ENCODE measurements at places on chromosomes 3 and 15.
A peak's percentile ranks its signal among the peaks of the same experiment; 100 is the strongest.

- peak; percentile 59 for DNase-seq
These were observed 110.4 kb downstream of the LRRC28 start for GRCh38 chr15:99361545-99362185.

GRCh38 chr3:170493712-170494182 is 75.1 kb downstream of the CLDN11 start:
- peak; percentile 53 for DNase-seq

DNA sequence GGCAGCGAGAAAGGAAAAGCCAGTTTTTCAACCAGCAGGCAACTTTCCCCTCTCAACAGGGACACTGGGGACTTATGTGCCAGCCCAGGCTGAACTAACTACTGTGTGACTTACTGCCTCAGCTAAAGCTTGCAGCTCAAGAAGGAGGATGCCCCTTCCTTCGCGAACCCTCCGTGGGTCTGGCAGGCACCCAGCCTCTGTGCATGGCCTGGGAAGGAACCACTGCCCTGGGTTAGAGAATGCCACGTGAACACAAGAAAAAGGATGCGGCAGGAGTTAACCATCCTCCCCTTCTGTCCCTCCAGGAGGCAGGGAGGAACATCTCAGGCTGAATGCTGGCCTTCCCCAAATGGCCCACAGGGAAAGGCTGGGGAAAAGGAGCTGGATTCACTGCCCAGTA is 29.0 kb downstream of the CHDH start:
- DNase-seq = no peak

GRCh38 chr3:84893211-84893610 is 65.6 kb upstream of the CADM2 start:
- no peak for DNase-seq

GRCh38 chr3:197226179-197226578 is 72.2 kb downstream of the DLG1 start:
- DNase-seq = no peak

DNA sequence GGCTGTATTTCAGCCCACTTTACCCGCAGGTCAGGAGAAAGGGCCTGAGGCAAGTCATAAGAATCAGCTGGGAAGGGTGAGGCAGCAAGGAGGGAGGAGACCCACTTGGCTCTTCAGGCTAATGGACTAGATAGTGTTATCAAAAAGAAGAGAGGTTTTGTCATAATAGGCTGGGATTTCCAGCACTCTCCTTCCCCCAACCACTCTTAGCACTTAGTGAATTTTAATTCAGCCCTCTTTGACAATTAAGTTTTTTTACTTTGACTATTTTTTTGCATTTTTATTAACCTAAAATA is 771 bp downstream of the MPI start:
- DNase-seq = no peak

- no peak for DNase-seq
These were observed 159.5 kb downstream of the RPLP1 start for GRCh38 chr15:69612112-69612511.

DNA sequence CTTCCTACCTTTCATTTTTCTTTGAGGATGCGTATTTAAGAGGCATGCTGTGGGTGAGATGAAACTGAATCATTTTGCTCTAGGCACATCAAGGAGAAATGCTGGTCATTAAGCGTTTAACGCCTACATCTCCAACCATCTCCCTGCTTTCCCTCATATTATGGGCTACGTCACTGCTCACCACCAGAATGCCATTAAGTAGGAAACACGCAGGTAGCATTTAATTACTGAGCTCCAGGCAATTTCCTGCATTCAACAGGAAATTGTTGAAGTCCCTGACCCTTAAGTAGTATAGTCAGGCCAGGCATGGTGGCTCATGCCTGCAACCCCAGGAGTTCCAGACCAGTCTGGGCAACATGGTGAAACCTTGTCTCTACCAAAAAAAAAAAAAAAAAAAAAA is 66.1 kb downstream of the CHSY1 start:
- DNase-seq = no peak

GRCh38 chr3:28900301-28900700 is 380.6 kb upstream of the RBMS3 start:
- no peak for DNase-seq

DNA sequence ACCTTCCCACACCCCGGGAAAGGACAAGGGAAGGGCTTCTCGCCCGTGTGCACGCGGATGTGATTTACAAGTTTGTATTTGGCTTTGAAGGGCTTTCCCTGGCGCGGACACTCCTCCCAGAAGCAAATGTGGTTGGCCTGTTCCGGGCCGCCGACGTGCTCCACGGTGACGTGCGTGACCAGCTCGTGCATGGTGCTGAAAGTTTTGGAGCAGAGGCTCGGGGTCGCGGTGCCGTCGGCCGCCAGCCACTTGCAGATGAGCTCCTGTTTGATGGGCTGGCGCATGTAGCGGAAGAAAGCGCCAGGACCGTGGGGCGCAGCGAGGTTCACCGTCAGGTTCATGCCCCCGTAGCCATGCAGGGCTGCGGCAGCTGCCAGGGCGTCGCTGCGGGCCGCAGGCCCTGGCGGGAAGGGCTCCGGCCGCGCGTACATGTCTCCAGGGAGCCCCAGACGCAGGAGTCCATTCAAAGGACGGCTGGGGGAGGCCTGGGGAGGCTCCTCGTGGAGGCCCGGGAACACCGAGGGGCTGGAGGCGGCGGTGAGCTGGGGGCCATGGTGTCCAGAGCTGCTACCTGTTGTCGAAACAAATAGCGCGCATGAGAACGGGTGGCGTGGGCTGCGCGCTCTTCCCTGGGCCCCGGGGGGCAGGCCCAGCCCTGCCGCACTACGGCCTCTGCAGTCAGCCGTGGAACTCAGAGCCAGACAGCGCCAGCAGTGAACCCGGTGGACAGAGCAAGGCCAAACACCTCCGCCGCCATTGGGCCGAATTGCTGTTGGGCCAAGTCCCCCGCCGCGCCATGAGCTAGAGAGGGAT is 10.2 kb downstream of the ZIC4 start:
- DNase-seq = no peak

DNA sequence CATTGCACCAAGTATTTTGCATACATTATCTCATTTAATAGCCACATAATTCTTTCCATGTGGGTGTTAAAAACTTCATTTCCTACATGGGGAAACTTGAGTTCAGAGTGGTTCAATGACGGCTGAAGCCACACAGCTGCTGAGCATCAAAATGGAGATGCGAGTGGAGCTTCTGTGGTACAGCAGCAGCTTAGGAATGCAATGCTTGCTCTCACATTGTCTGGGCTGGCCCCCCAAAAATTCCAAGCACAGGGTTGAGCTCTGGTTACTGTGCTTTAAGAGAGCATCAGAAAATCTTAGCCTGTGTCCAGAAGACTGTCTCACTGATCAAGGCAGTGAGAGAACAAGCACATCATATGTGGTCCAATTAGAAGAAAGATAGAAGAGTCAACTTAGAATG is 57.4 kb upstream of the GADL1 start:
- no peak for DNase-seq

DNA sequence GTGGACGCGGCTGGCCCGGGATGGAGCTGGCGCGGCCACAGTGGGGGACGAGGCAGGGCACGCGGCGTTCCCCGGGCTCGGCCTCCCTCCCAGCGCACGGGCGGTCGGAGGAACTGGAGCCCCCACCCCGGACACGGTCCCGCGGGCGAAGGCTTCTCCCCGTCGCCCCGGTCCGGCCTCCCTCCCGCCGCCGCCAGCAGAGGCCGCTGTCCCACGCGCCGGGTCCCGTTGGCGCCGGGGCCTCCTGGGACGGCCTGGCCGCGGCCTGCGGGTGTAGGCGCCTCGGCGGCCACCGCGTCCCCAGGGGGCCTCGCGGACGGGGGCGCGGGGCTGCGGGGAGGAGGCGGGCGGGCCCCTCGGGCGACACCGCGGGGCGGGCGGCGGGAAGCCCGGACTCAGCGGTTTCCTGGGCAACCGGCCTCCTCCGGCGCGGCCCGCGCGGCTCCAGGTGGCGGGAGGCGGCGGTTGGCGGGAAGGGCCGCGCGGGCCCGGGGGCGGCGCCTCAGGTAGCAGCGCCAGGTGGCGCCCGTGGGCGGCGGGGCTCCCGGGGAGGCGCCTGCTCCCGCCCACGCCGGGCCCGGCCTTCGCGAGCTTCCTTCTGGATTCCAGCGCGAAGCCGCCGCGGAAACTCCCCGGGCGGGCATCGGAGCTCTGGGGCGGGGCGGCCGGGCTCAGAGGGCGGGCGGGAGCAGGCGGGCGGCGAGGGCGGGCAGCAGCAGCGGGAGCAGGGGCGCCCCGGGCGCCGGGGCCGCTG is 26.7 kb downstream of the MELTF start:
- DNase-seq = peak; percentile 91

DNA sequence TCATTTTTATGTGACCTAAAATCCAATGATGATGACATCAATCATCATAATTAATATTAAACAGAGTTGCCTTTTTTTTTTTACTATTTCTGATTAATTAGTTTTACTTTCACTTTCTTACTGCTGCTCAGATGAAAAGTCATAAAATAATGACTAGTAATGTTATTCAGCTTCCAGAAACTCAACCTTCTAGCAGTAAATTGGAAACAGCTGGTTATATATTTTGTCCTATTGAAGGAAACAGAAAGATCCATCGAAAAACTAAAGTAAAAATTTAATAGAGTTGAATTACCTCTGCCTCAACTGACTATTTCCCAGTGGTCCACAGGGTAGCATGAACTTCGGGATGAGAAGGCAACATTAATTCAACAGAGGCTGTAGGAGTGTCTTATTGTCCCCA is 107.1 kb upstream of the PTX3 start:
- no peak for DNase-seq

DNA sequence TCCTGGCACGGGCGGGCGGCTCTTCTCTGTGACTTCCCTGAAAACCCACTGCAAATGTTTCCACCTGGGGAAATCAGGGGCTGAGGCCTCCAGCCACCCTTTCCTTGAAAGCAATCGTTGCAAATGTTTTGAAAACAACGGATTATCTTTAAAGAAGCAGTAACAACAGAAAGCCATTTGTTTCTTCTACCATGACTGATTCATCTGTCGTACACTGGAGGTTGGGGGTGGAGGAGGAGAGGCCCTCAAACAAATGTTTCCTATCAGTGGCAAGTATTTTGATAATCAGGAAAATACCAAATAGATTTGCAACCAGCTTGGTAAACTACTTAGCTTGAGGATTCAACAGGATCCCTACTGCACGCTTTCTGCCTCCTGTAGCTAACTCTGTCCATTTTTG is 114.9 kb downstream of the PDZRN3 start:
- DNase-seq = no peak

GRCh38 chr15:35936284-35936683 is 390.3 kb upstream of the DPH6 start:
- DNase-seq = no peak

DNA sequence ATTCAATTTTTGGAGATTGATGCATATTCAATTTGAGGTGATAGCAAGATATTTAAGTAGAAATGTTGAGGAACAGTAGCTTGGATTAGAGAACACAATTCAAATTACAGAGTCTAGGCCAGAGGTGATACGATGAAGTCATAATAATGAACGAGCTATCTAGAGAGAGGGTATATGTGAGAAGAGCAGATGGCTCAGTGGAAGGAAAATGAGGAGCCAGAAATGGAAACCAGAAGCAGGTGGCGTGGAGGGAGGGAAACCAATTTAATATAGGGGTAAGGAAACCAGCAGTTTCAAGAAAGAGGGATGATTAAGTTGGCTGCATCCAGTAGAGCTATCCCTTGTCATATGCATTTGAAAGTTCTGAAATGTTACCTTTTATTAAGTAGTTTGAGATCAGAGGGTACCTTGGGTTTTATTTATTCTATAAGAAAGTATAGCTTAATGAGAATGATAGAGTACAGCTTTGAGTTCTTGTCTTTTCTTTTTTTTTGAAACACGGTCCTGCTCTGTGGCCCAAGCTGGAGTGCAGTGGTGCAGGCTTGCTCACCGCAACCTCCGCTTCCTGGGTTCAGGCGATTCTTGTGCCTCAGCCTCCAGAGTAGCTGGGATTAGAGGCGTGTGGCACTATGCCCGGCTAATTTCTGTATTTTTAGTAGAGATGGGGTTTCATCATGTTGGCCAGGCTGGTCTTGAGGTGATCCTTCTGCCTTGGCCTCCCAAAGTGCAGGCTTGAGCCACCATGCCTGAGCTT is 22.1 kb downstream of the NCK1 start:
- DNase-seq = no peak

DNA sequence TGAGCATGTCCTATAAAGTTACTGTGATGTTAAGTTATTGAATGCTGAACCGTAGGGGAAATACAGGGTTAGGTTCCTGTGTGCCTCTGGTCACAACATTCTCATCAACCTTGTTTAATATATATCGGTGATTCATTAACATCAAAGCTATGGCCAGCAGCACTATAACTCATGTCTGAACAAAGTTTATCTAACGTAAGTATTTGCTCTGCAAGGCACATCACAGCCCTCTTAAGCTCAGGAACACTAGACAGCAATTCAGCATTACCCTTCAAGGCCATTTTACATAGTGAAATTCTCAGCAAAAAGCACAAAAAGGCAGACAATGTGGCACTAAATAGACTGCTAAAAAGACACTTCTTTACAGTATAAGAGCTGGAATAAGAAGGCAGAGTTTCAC is 48.2 kb upstream of the FNDC3B start:
- peak; percentile 42 for DNase-seq

- DNase-seq = peak; percentile 59
These were observed 20.7 kb upstream of the POC1A start for GRCh38 chr3:52174896-52175295.

DNA sequence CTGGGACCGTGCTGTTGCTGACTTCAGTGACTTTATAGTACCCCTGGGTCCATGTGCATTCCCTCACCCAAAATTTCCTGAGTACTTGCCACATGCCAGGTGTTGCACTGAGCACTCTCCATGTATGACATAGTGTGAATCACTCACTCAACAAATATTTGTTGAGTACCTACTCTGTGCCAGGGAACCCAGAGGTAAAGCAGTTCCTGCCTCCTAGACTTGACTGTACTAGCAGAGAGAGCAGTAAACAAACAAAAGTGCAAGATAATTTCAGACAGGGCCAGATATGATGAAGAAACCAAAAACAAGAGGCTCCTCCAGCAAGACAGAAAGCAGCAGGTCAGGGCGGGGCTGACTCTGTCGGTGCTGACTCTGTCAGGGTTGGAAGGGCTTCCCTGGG is 12.2 kb downstream of the TGM4 start:
- peak; percentile 97 for DNase-seq

- DNase-seq = no peak
These were observed 55.2 kb downstream of the IQSEC1 start for GRCh38 chr3:13018043-13018451.

GRCh38 chr15:98609144-98609852 is 39.0 kb upstream of the IGF1R start:
- peak; percentile 77 for DNase-seq
